Stimulated activated CD8-positive, alpha-beta memory T cell treated with anti-CD3 and anti-CD28 coated beads, Interleukin-4, amount 100 ng/mL, for 4 hours (primary cell): ENCODE measurements at places on chromosomes 7 and 10.

DNA sequence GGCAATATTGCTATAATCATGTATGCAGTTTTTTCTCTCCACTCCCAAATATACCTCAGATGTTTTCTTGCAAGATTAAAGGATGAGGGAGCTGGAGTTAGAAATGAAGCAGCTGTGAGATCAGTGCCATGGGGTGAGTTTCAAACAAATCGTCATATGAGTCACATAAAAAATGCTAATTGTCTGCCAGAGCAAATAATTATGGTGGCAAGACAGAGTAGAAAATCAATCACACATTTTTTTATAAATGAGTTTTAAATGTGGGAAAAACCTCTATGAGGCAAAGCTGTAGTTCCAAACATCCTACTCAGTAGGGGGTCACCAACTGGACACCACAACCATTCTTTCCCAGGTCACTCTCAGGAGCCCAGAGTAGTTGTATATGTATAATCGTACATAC, 55.3 kb downstream of the CH25H start:
- DNase-seq = no peak

DNA sequence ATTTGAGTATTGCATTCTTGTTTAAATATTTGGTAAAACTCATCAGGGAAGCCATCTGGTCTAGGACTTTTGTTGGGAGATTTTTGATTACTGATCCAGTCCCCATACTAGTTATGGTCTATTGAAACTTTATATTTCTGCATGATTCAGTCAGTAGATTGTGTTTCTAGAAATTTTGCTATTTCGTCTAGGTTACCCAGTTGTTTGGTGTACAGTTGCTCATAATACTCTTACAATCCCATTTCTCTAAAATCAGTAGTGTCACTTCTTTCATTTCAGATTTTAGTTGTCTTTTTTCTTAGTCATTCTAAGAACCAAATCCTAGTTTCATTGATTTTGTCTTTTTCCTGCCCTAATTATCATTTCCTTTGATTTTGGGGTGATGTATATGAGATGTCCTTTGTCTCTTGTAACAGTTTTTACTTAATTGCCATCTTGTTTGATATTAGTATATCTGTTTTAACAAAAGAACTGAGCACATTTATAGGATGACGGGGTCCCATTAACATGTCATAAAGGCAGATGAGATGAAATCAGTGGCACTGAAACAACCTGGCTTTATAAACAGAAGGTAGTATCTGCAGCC, 7.9 kb downstream of the MALSU1 start:
- DNase-seq = no peak

- DNase-seq = no peak
These were observed 210.6 kb downstream of the KLF6 start for GRCh38 chr10:3574451-3574850.

GRCh38 chr10:116014871-116015582, 258.0 kb downstream of the GFRA1 start:
- no peak for DNase-seq

- DNase-seq = no peak
These were observed 59.1 kb downstream of the ANKRD26 start for GRCh38 chr10:27041196-27041595.

- no peak for DNase-seq
These were observed 147.1 kb upstream of the GDF10 start for GRCh38 chr10:47152861-47153349.

- no peak for DNase-seq
These were observed 384.1 kb upstream of the CNTNAP2 start for GRCh38 chr7:145732521-145732920.
